ENCODE measurements at places on chromosomes 4 and X. TPM values are rescaled to one million over a fixed set of nuclear protein-coding genes. Genes with fewer than 3 reads are reported as not detected.

The PPARGC1A gene
- polyA plus RNA-seq = 15.4 TPM

The S100G gene
- not detected for polyA plus RNA-seq

The TAF1 gene
- 21.4 TPM for polyA plus RNA-seq

The CDS1 gene
- polyA plus RNA-seq = 13.5 TPM

The CT47B1 gene
- polyA plus RNA-seq = 5.9 TPM

The SMPX gene
- 4.2 TPM for polyA plus RNA-seq

The CSAG1 gene
- polyA plus RNA-seq = 3.3 TPM

The DUX4 gene
- 1.1 TPM for polyA plus RNA-seq

The NXF2B gene
- polyA plus RNA-seq = 6.3 TPM

All from testis (tissue), 5 donors.